ENCODE measurements at places on chromosomes 2 and 18. TPM values are rescaled to one million over a fixed set of nuclear protein-coding genes. Genes with fewer than 3 reads are reported as not detected.

TRIM43 gene
- not detected for total RNA-seq

MPV17 gene
- total RNA-seq: 102 TPM

SKOR2 gene
- total RNA-seq: not detected

UGT1A4 gene
- total RNA-seq: not detected

PAX8 gene
- total RNA-seq: under 0.01 TPM

IL36A gene
- total RNA-seq: not detected

Data from cardiac atrium fibroblast (primary cell).